ENCODE measurements at places on chromosomes 1 and 21.

GRCh38 chr1:153958961-153959260 is 499 bp upstream of the CRTC2 start:
- no peak for DNase-seq

DNA sequence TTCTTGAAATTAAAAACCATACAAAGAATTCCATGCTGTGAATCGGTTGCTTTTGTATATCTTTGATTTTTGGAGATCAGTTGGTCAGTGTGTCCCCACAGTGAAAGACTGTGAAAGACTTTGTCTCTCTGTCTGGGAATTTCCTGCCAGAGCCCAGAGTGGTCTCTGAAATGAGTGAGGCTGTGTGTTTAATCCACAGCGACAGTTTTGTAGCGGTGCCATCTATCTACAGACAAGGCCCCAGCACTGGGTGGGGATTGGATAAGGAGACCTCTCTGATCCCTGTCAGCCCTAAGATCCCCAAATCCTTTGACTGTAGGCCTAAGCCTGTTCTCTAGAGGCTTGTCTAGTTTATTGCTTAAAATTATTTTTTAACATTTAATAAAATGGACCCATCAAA is 10.3 kb downstream of the GPR25 start:
- no peak for DNase-seq

DNA sequence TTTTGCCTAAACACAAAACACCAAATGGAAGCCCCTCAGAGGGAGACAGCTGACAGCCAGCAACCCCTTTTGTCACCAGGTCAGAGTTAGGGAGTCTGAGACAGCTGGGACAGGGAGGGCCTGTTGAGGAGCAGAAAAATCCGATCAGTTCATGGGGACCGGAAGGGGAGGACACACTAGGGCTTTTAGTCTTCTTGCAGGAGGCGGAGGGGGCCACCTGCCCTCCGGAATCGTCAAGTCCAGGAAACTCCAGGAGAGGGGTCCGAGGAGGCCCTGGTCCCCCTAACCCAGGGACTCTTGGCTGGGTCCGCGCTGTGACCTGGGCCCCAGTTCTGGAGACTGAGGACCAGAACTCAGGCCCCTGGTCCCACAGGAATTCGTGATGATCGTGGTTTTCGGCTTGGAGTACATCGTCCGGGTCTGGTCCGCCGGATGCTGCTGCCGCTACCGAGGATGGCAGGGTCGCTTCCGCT is 34.2 kb downstream of the KCNQ4 start:
- no peak for DNase-seq

GRCh38 chr1:109188781-109189180 is 24.9 kb upstream of the SARS1 start:
- no peak for DNase-seq

DNA sequence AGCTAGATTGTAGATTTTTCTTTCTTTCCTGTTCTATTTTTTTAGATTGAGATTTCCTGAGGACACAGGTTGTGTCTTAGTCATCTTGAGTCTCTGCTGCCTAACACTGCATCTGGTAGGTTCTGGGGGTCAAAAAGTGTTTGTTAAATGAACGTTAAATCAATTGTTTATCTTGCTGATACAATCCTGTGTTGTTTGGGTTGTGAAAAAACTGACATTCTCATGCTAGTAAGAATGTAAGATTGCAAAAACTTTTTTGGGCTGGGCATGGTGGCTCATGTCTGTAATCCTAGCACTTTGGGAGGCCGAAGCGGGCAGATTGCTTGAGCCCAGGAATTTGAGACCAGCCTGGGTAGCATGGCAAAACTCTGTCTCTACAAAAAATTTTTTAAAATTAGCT is 3.4 kb downstream of the CTSK start:
- DNase-seq, result no peak

GRCh38 chr1:98147280-98147679 is 226.4 kb upstream of the DPYD start:
- no peak for DNase-seq

- no peak for DNase-seq
Measured at GRCh38 chr1:169473347-169473746, 12.4 kb downstream of the SLC19A2 start.

DNA sequence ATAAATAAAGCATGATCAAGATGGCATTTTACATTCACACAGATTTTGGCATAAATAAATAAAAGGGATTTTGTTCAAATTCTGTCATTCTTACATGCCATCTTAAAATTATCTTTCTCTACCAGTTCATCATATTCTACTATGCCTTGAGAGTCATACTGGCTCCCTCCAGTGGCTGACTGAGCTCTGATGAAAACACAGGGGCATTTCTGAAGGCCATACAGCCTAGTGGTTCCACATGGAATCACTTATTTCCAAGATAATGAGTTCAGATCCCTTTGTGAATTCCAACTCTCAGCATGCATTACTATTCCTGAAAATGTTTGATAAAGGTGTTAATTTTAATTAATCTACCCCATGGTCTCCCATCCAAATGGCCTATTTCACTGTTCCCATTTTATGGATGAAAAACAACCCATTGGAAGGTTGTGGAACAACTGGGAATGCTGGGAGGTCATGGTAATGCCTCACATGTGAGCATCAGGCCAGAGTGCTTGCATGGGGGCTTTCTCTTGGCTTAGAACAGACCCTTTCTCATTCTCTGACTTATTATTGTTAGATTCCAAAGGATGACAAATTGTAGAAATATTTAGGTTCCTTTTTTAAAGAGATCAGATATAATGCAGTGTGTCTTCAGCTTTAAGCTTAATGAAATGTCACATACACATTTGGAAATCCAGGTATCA is 622.4 kb upstream of the PKN2 start:
- DNase-seq, result peak; percentile 70

DNA sequence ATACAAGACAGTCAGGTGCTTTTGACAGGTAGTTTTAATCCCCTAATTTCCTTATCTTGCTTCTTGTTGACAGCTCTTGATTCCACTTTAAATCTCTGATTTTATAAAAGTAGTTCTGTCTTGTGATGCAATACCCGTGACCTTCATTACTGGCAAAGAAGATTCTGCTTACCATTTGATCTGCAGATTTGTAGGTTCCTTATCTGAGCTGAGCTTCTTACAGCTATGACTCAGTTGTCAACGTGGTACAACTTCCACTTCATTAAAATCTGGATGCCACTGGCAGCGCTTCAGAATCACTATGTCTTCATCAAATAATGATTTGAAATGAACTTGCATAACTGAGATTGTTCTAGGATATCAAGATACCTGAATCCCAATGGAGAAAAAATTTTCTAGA is 543.6 kb upstream of the B3GALT2 start:
- no peak for DNase-seq

GRCh38 chr1:160375788-160376524 is 9.1 kb downstream of the NHLH1 start:
- DNase-seq, result no peak

GRCh38 chr1:186188004-186188539 is 187.0 kb downstream of the TPR start:
- DNase-seq, result no peak

DNA sequence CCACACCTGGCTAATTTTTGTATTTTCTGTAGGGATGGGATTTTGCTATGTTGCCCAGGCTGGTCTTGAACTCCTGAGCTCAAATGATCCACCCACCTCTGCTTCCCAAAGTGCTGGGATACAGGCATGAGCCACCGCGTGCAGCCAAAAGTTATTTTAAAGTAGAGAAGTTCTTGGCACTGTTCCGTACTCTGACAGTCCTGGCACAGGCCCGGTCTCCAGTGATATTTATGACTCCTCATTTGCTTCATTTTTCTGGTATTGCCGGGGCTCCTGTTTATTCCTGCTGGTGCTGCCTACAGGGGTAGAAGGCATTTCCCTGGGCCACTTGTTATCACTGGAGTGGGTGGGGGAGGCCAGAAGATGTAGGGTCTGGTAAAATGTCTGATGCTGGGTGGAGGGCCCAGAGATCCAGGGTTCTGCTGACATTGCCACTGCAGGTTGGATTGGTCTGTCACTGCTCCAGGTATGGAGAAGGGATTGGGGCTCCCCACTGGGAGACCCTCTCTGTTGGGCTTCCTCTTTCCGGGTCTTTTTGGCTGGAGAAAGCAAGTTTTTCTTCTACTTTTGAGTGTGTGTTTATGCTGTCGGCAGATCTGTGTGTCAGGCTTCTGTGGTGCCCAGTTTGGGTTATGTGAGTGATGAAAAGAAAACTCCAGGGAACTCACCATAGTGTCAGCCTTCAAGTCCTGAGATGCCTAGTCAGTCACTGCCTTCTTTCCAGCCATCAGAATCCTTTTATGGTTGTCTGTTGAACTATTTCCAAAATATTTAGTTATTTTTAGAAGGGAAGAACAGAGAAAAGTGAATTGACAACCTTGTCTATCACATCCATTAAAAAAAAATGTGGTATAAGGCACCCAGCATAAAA is 4.5 kb downstream of the MROH7 start:
- no peak for DNase-seq

DNA sequence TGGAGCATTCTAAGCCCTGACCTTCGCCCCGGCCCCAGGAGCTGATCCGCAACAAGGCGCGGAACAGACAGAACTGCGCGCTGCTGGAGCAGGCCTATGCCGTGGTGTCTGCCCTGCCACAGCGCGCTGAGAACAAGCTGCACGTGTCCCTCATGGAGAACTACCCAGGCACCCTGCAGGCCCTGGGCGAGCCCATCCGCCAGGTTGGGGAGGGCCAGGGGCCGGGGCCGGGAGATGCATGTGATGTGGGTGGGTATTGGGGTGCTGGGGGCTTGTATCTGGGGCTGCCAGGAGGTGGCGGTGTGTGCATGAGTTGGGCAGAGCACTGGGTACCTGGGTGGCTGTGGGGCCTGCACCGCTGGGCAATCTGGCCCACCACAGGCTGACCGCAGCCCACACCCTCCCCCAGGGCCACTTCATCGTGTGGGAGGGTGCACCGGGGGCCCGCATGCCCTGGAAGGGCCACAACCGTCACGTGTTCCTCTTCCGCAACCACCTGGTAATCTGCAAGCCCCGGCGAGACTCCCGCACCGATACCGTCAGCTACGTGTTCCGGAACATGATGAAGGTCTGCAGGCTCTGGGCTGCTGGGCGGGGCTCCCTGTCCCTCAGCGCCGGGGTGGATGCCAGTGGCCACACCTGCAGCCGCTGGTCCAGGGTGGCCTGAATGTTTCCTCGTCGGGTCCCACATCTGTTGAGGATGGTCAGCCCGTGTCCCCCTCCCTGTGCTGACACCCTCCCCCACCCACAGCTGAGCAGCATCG is 65.8 kb downstream of the TRIM11 start:
- DNase-seq, result no peak

DNA sequence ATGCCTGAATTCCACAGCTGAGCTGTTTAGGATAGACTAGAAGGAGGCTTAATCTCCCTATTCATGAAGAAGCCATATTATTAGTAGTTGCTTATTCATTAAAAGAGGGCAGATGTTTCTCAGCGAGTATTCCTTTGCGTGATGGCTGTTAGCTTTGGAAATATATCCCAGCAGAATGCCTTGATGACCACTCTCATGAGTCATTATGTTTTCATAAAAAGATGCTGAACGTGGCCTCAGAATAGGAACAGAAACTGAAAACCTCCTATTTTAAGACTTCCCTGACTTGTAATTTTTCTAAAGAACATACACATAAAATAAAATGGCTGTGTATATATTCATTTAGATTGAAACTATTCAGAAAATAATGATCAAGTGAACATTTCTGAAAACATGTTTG is 9.6 kb upstream of the PLA2G4A start:
- DNase-seq, result no peak

DNA sequence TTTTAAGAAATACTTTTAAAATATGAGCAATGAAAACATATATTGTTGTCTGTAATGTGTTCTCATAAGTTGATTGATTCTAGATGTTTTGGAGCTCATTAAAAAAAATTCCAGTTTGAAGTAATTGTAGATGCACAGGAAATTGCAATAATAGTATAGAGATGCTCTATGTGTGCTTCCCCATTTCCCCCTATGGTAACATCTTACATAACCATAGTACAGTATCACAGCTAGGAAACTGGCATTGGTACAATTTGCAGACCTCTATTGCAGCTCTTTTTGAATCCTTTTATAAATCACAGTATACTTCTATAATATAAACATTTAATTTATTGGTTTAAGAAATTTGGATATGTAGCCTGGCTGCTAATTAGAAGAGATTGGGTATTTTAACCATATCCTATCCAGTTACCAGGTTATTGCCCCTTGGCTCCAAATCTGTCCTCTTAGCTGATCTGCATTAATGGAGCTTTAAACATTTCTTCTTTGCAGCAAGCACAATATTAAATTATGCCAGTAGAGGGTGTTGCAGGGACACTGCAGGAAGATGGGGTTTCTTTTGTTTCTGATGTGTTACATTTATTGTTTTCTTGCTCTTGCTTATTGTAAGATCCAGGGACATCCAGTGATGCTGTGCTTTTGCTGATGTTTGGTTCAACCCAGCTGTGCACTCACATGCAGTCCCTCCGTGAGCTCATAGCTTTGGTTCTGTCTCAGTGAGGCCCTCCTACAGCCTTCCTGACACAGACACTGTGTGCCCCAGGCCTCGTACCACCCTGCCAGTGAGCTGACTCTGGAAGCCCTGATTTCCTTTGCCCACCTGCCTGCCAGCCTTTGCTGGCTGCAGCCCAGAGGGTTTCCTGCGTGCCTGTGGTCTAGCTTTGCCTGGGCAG is 103.3 kb downstream of the RABGAP1L start:
- DNase-seq, result peak; percentile 56

DNA sequence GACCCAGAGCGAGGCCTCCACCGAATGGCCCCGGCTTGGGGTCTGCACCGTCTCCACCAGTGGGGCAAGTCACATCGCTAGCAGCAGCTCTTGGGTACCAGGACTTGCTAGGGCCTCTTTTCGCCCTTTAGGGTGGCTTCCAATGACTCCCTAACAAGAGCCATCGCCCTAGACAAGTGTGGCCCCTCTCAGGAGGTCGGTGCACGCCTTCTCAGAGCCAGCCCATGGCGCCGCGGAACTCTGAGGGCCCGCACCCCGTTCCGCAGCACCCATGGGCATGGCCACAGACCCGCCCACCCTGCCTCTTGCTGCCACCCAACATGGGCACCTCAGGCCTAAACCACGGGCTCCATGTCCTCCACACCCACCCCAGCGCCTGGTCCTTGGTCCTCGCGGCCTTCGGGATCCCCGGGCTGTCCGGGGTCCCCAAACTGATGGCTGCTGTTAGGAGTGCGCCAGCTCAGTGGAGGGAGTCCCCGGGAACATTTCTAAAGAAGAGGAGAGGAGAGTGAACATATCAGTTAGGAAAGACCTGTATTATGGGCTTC is 3.2 kb upstream of the CACNA1S start:
- DNase-seq, result no peak

- no peak for DNase-seq
Measured at GRCh38 chr21:34548781-34549376, 36.9 kb upstream of the KCNE1 start.

- DNase-seq, result no peak
Measured at GRCh38 chr1:56061824-56062223, 517.5 kb downstream of the PLPP3 start.

GRCh38 chr1:228927946-228928898 is 192.9 kb downstream of the RHOU start:
- no peak for DNase-seq

All from HEK293T (cell line).